ENCODE measurements at places on chromosomes 1 and 21. TPM values are rescaled to one million over a fixed set of nuclear protein-coding genes. Genes with fewer than 3 reads are reported as not detected.

KHDC4 gene
- 22.5 TPM for total RNA-seq

APCS gene
- 0.32 TPM for total RNA-seq

SELENOF gene
- 69.8 TPM for total RNA-seq

RPTN gene
- total RNA-seq = not detected

PTGS2 gene
- 1.0 TPM for total RNA-seq

PCSK9 gene
- total RNA-seq = not detected

CELA3A gene
- total RNA-seq = not detected

C4BPA gene
- 0.08 TPM for total RNA-seq

CHD5 gene
- total RNA-seq = not detected

ABCA4 gene
- total RNA-seq = 0.08 TPM

ADAMTS1 gene
- total RNA-seq = 41.4 TPM

LCA5L gene
- total RNA-seq = 0.83 TPM

PLA2G2D gene
- total RNA-seq = not detected

CTSE gene
- not detected for total RNA-seq

RNU1-1 gene
- total RNA-seq = 9,391 TPM

CCDC185 gene
- not detected for total RNA-seq

SLC44A5 gene
- 0.62 TPM for total RNA-seq

SYT6 gene
- not detected for total RNA-seq
